ENCODE measurements at places on chromosomes 2 and 18.

- no peak for DNase-seq
Observed at GRCh38 chr2:134869946-134870736, 31.7 kb downstream of the ACMSD start.

- DNase-seq: no peak
Observed at GRCh38 chr2:188452084-188452483, 160.4 kb downstream of the GULP1 start.

GRCh38 chr2:55621802-55622201, 4.4 kb upstream of the PPP4R3B start:
- no peak for DNase-seq

- no peak for DNase-seq
Observed at GRCh38 chr2:225670111-225670974, 270.8 kb downstream of the NYAP2 start.

- no peak for DNase-seq
Observed at GRCh38 chr2:169254774-169255173, 107.6 kb downstream of the LRP2 start.

- no peak for DNase-seq
Observed at GRCh38 chr2:151374436-151374835, 17.0 kb downstream of the TNFAIP6 start.

GRCh38 chr2:33236482-33237385, 239.7 kb upstream of the RASGRP3 start:
- no peak for DNase-seq

- no peak for DNase-seq
Observed at GRCh38 chr2:209495855-209496585, 72.2 kb downstream of the MAP2 start.

DNA sequence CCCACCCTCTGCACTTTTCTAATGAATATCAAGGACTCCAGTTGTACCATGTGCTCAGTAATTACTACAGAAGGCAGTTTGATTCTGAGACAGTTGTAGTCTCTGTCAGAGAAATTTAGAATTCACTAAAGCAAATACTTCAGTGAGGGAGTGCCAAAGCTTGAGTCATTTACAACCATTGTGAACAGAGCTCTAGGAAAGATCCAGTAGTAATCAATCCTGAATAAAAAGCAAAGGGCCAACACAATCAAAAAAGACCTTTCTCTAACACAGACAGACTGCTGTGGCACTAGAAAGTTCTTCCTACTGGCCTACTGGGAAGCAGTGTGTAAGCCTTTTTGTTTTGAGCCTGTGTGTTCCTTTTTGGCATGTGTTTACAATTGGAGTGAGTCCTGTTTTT, 135.6 kb upstream of the UNC80 start:
- no peak for DNase-seq

- no peak for DNase-seq
Observed at GRCh38 chr2:239546541-239546940, 145.7 kb upstream of the HDAC4 start.

DNA sequence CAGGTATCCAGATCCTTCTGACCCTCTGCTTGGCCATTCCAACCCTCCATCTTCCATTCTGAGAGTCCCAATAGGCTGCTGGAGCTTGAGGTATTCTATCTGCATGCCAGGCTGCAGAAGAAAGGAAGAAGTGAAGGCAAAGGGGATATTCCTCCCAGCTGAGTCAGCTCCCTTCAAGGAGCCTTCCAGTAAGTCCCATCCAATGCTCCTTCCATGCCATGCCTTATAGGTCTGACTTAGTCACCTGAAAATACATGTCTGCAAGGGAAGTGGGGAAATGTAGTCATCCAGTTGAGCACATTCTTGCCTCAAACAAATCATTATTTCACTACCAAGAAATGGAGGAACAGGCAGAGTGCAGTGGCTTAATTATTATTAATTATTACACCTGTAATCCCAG, 464.6 kb downstream of the CNTNAP5 start:
- DNase-seq: no peak

DNA sequence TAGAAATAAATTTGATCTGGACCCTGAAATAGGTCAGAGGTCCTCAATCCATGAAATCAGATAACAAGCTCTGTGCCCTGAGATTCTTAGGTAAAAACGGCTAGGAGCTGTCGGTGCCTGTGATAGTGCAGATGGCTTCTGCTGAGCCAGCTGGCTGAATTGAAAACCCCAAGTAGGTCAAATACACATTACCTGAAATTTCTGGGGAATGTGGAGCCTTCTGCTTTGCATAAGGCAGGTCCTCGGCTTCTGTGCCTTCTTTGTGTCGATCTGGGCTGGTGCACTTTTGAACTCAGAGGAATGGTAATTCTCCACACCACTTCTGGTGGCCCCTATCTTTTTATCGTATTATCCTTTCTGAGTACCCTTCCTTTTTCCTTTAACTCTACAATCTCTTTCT, 66.6 kb downstream of the CNTNAP5 start:
- no peak for DNase-seq

DNA sequence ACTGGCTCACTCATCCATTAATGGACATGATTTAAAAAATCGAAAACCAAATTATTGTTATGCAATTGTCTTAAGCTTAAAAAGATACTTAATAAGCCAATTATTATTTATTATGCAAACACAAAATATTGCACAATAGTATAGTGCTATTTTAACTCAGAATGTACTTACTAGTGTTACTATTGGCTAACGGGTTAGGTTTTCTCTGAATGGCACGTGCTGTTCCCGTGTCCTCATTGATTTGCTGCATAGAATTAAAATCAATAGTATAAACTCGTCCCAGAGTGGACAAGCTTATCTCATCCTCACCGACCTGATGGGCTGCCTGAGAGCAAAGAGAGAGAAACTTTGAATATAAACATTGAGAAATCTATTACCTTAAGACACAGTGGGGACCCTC, 91.2 kb upstream of the DNER start:
- no peak for DNase-seq

DNA sequence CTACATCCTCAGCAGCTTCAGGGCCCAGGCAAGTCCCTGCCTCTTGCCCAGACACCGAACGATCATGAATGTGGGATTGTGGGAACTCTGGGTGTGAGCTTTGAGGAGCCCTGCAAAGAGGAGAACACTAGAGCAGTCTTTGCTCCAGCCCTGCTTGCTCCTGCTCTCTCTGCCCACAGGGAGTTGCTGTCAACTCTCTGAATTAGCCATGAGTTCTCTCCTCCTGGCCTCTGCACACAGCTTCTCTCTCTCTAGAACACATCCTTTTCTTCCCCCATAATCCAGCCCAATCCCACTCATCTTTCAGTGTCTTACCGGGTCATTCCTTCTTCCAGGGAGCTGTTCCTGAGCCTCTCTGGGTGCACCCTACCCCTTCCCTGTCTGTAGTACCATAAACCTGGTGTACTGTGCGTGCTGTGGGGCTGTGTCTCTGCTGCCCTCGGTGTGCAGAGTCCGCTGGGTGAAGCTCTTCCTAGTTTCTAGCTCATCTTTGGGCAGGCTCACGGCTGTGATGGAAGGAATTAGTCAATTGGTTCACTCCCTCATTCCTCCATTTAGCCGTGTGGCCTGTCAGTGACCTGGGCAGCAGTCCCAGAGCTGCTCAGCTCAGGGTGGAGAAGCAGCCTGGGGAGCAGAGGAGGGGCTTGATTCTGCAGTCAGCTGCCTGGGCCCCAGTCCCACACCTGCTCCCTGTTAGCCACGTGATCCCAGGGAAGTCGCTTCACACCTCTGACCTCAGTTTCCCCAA, 132.9 kb upstream of the HDAC4 start:
- DNase-seq: no peak

DNA sequence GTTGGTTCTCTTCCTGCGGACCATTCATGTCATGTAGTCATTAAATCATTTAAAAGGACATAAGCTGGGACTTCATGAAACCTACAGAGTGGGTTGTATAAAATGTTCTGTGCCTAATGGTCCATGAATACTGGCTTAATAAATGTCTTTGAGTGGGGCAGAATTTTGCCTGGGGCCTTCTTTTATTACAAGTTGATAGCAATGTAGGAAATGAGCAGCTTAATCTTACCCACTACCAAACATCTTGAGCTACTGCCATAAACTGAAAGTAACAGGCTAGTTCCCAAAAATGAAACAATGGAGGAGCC, 130.9 kb downstream of the TMEM17 start:
- DNase-seq: no peak

- no peak for DNase-seq
Observed at GRCh38 chr2:130825231-130825965, 11.3 kb upstream of the ARHGEF4 start.
